T-cell (primary cell): ENCODE measurements at places on chromosomes 6 and 20.
A peak's percentile ranks its signal among the peaks of the same experiment; 100 is the strongest.

GRCh38 chr6:126373344-126373743, 33.4 kb downstream of the CENPW start:
- no peak overlapping the region for H3K4me3 ChIP-seq
- no peak overlapping the region for H3K27ac ChIP-seq

DNA sequence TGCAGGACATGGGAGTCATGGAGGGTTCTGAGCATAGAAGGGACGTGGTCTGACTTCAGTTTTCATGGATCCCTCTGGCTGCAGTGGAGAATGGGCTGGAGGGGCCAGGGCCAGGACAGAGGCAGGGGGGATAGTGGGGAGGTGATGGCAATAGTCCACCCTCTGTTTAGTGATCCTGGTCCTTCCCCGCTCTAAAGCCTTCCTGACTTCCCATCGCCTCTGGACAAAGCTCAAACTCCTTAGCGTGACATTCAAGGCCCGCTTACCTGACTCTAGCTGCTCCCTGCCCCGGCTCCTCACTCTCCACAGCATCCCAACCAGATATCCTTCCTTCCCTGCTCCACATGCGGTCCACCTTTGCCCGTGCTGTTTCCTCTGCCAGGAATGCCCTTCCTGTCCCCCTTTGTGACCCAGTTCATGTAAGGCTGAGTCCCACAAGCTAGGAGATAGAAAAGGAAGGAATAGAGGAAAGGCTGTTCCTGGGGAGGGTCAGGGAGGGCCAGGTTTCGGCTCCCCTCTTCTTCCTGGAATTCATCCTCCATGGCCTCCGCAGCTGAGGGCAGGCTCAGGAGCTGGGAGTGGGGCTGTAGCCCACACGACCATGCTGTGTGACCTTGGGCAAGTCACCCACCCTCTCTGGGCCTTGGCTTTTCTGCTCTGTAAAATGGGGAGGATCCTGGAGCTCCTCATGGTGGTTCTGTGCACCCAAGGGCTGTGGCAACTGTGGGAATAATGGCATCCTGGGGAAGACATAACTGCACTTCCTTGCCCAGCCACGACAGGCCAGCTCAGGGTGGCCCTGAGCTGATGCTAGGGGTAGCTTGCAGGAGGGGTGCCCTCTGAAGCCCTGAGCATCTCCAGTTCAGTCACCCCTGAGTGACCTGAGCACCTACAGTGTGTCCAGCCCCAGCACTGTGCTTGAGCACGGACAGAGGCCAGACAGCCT, 116.1 kb downstream of the CEBPB start:
- H3K4me1 ChIP-seq: no peaks in the 10 kb centered on the region
- H3K4me3 ChIP-seq: no peak overlapping the region
- no peak for DNase-seq
- no peak overlapping the region for H3K27ac ChIP-seq
- peaks cover 7% of the 10 kb centered on the region for H3K27me3 ChIP-seq

DNA sequence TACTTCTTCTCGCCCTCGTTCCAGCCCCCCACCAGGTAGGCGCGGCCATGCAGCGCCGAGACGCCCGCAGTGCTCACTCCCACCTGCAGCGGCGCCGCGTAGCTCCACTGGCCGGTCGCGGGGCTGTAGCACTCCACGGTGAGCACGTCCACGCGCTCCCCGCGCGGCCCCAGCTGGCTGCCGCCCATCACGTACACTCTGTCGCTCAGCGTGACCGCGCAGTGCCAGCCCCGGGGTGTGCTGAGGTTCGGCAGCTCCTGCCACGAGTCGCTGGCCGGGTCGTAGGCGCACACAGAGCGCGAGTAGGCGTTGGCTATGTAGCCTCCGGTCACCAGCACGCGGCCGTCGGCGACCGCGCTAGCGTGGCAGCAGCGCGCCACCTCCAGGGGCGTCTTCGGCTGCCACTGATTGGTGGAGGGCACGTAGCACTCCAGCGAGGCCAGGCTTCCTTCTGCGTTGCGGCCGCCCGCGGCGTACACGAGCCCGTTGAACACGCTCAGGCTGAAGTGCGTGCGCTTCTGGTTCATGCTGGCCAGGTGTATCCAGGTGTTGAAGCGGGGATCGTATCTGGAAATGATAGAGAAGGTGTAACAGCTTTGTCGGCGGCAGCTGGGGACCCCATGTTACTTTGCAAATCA, 13.7 kb downstream of the KLHL31 start:
- DNase-seq: peak; percentile 70
- H3K27me3 ChIP-seq: peaks cover 5% of the 10 kb centered on the region
- no peaks in the 10 kb centered on the region for H3K36me3 ChIP-seq
- peaks cover 6% of the 10 kb centered on the region for H3K4me1 ChIP-seq
- H3K27ac ChIP-seq: peak overlapping the region; percentile 60

GRCh38 chr20:3931664-3932063, 42.5 kb downstream of the PANK2 start:
- no peaks in the 10 kb centered on the region for H3K36me3 ChIP-seq
- H3K4me3 ChIP-seq: no peak overlapping the region
- no peak overlapping the region for H3K27ac ChIP-seq
- H3K27me3 ChIP-seq: no peaks in the 10 kb centered on the region
- no peak for DNase-seq
- peaks cover 27% of the 10 kb centered on the region for H3K4me1 ChIP-seq

DNA sequence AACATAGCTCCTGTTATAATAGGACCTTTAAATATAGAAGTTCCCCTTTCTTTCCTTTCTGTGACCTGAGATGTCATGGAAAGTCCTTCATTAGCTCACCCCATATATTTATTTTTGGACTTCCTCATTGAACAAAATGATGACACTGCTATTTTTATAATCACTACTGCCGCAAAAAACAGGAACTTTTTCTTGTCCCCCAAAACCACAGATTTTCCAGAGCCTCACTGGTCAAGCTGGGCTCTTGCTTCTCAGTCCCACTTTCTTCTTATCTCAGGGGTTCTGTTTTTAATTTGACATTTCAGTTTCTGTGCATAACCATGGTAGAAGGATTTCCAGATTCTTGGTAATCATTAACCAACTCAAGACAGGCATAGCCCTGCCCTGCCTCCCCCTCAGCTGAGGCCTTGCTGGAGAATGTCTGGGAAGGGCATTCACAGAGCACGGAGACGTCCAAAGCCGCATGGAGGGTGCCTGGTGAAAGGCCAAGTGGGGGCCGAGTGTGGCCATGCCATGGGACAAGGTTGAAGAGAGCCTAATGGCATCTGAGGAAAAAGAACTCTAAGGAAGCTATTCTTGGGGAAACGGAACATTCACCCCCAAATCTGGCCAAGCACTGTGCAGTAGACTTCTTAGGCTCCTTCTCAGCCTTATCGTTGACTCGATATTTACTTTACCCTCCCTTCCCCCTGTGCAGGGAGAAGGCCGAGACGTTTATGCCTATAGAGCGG, 73.7 kb downstream of the EDN1 start:
- no peak overlapping the region for H3K27ac ChIP-seq
- no peak for DNase-seq
- no peaks in the 10 kb centered on the region for H3K36me3 ChIP-seq
- H3K4me3 ChIP-seq: no peak overlapping the region
- H3K27me3 ChIP-seq: peaks cover 5% of the 10 kb centered on the region

DNA sequence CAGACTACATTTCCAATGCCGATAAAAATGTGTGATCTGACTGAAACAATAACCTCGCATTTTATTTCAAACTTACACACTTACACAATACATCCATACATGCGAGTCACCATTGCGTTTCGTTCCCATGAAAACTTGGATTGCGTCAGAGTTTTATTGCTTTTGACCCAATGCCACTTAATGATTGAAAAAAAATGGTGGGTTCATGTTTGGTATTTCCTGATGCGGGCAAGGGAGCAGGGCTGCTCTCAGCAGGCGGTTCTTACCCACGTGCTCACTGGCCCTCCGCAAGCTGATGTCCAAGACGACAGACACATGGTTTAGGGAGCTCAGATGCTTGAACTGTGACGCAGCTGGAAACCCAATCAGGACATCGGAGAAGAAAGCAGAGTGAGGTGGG, 281.0 kb upstream of the SULF2 start:
- no peak overlapping the region for H3K27ac ChIP-seq
- no peaks in the 10 kb centered on the region for H3K36me3 ChIP-seq
- no peak overlapping the region for H3K4me3 ChIP-seq

- H3K27ac ChIP-seq: no peak overlapping the region
- no peaks in the 10 kb centered on the region for H3K27me3 ChIP-seq
Observed at GRCh38 chr6:44038543-44039065, 88.6 kb downstream of the MRPL14 start.

DNA sequence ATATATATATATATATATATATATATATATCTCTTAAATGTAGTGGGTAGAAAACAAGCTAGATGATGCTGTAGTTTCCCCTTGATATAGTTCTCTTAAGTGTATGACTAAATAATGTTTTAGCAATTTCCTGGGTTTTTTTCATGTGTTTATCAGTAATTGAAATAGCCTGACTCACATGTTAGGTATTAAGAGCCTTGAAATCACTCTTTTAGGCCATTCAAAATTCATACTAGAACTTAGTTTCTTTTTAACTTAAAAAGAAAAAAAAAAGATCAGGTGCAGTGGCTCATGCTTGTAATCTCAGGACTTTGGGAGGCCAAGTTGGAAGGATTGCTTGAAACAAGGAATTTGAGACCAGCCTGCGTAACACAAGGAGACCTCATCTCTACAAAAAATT, 44.1 kb downstream of the NKX2-4 start:
- peaks cover 48% of the 10 kb centered on the region for H3K36me3 ChIP-seq
- H3K27ac ChIP-seq: no peak overlapping the region
- H3K4me3 ChIP-seq: no peak overlapping the region
- no peaks in the 10 kb centered on the region for H3K27me3 ChIP-seq
- H3K4me1 ChIP-seq: no peaks in the 10 kb centered on the region
- DNase-seq: no peak

GRCh38 chr20:34375977-34376430, 12.9 kb downstream of the ITCH start:
- no peak overlapping the region for H3K4me3 ChIP-seq
- H3K27me3 ChIP-seq: no peaks in the 10 kb centered on the region
- DNase-seq: no peak
- no peak overlapping the region for H3K27ac ChIP-seq

DNA sequence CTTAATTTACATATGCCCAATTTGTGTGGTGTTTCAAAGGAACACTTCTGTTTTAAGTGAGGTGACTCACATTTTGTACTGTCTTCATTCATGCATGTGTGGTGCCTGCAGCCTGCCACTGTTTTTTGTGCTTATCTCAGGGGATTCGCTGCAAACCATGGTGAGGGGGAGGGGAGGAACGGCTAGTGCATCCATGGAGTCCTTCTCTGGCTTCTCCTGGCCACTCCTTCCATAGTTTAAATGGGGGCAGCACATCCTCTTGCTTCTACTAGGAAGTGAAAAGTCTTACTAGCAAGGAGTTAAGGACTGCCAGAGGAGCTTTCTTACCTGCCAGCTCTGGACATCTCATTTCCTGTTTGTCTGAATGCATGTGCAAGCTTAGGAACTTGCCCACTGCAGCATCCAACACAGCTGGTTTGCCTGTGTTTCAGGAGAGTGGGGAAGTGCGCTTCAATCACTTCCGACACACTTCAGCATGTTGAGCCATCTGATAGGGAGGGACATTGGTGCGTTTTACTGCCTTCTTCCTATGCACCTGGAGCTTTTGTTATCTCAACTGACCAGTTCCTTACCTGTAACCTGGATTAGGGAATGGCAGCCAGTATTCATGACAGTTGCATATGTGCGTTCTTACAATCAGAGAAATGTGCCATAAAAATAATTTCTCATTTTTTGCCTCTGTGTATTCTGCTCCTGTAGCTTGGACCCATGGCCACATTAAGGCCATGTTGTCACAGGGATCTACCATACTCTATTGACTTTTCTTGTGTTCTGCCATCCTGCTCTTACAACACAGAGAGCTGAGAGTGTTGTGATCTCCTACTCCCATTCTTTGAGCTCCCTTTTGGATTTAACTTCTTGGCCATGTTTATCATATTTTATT, 211.3 kb downstream of the ARID1B start:
- H3K27ac ChIP-seq: no peak overlapping the region
- peaks cover 31% of the 10 kb centered on the region for H3K4me1 ChIP-seq
- no peak overlapping the region for H3K4me3 ChIP-seq
- no peaks in the 10 kb centered on the region for H3K27me3 ChIP-seq

DNA sequence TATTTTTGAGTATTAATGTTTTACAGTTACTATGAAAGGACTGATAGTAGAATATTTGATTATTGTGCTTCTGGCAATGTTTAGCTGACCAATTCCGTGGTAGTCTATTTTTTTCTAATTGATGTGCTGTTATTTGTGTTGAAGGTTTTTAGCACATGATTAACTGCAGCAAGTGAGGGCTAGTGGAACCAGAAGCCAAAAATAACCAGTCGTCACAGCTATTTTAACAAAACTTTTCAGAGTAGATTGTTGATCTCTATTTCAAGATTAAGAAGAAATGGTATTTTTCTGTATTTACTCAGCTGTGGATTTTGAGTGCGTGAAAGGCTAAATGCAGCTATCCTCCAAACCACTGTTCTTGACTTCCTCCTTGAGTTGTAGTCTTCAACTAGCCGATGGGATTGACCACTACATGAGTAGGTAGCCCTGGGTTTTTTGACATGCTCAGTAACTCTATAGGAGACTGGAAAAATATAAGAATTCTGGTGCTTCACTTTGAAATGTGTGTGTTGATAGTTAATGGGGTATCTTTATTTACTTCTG, 258.0 kb downstream of the ZFAND3 start:
- no peaks in the 10 kb centered on the region for H3K4me1 ChIP-seq
- H3K36me3 ChIP-seq: no peaks in the 10 kb centered on the region
- no peak for DNase-seq
- no peaks in the 10 kb centered on the region for H3K27me3 ChIP-seq
- H3K4me3 ChIP-seq: no peak overlapping the region
- H3K27ac ChIP-seq: no peak overlapping the region

GRCh38 chr6:31907158-31907813, 5.4 kb upstream of the ZBTB12 start:
- H3K27me3 ChIP-seq: peaks cover 18% of the 10 kb centered on the region
- no peaks in the 10 kb centered on the region for H3K4me1 ChIP-seq
- H3K27ac ChIP-seq: no peak overlapping the region
- H3K36me3 ChIP-seq: no peaks in the 10 kb centered on the region
- no peak overlapping the region for H3K4me3 ChIP-seq
- no peak for DNase-seq

GRCh38 chr6:98833307-98834059, 891 bp upstream of the POU3F2 start:
- DNase-seq: peak; percentile 13
- H3K4me3 ChIP-seq: peak overlapping the region; percentile 57
- no peak overlapping the region for H3K27ac ChIP-seq
- H3K27me3 ChIP-seq: peaks cover 71% of the 10 kb centered on the region
- peaks cover 56% of the 10 kb centered on the region for H3K4me1 ChIP-seq
- no peaks in the 10 kb centered on the region for H3K36me3 ChIP-seq
